GM10248 (cell line): ENCODE measurements at places on chromosomes 11 and 22.

- DNase-seq: no peak
Measured at GRCh38 chr11:9046481-9046880, 42.7 kb upstream of the NRIP3 start.

- DNase-seq: no peak
Measured at GRCh38 chr11:70306586-70307033, 36.1 kb downstream of the PPFIA1 start.

- DNase-seq: no peak
Measured at GRCh38 chr22:27840436-27840835, 38.9 kb upstream of the MN1 start.

- DNase-seq: peak; percentile 39
Measured at GRCh38 chr22:22802339-22802970, 85.2 kb upstream of the IGLL5 start.

- DNase-seq: no peak
Measured at GRCh38 chr11:77206264-77207018, 78.4 kb downstream of the MYO7A start.

DNA sequence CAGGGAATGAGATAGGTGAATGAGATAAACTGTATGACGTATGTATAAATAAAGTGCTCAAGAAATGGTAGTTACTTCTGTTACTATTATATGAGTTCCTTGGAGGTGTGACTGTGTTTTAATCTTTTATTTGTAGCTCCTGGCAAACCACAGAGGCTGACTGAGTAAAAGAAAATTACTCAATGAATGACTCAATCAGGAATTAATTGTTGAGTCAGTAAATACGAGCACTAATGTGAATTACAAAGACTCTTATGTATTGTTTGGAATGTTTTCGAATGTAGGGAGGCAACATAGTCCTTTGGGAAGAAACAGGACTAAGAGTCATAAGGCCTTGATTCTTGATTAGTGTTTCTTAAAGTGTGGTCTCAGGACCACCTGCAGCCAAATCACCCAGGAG, 51.1 kb upstream of the BLID start:
- no peak for DNase-seq

DNA sequence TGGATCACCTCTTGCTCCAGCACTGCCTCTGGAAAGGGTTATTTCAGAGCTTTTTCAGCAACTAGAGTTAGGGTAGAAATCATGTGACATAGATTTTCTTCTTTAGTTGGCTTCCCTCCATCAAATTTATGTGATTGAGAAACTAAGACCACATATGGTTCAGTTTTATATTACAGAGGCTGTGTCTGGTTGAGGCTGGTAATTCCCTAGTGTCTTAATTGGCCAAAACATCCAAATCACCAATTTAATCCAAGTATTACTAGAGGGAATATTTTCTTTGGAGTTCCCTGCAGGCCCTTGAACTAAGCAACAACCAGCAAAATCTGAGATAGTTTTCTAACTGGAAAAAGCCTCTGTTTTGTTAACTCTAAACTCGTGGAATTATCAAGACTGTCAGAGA, 136.3 kb downstream of the ARHGAP42 start:
- DNase-seq: no peak

- peak; percentile 29 for DNase-seq
Measured at GRCh38 chr11:73851046-73851764, 25.4 kb downstream of the COA4 start.
